RCC 7860 (cell line): ENCODE measurements at places on chromosomes 2 and 18.

DNA sequence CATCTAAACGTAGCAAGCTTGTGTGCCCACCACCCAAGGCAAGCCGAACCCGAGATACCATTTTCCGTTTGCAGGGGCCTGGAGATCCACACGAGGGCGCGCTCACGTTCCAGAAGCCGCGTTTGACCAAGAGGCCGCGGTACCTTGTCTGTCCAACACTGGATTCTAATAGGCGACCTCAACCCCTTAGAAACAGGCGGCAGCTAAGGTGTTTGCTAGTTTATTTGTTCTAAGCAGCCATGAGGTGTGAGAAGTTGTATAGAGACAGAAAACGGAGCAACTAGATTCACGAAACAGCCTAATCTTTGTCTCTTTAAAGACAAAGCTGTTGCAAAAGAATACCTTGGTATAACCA, 4.2 kb downstream of the HOXD11 start:
- DNase-seq = no peak

DNA sequence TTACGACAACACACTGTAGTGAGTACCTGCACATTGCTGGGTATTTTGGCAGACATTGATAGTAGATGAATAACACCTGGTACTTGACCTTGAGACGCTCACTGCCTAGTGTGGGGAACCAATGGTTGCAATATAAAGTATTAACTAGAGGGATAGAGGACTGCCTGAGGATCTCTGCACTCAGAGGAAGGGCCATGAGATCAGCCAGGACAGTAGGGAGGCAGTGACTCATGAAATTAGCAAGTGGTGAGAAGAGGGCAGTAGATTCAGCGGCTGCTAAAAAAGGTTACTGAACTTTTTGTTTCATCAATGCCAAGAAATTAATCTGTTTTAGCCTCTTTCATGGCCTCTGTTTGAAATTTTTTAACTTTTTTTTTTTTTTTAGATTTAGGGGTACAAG, 250.8 kb upstream of the TCF4 start:
- DNase-seq = peak; percentile 77

DNA sequence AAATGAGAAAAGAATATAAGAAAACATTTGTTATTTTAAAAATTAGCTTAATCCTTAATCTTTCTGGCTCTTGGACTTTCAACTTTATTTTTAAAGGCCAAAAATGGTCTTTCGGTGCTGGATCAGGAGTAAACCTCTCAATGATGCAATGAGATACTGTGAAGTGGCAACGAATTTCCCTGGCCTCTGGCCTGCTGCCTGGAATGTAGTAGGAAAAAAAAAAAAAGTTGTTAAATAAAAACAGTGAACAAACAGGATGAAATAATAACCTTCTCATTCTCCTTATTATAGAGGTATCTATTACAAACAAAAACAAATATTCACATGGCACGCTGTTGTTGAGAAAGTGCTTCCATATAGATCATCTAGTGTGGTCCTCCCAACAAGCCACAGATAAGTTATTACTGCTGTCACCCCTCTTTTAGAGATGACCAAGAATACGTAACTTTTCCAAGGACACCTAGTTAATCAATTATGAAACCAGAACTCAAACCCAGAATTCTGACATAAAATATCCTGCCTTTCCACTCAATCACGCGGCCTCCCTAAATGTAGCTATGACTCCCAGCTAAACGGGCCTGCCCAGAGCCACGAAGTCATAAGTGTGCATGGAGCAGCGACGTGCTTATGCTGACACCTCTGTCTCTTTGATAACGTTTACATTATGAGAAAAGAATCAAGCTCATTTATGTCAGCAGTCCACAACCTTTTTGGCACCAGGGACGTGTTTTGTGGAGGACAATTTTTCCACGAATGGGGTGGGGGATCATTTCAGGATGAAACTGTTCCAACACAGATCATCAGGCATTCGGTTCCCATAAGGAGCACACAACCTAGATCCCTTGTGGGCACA, 170.9 kb downstream of the BCL2 start:
- no peak for DNase-seq

DNA sequence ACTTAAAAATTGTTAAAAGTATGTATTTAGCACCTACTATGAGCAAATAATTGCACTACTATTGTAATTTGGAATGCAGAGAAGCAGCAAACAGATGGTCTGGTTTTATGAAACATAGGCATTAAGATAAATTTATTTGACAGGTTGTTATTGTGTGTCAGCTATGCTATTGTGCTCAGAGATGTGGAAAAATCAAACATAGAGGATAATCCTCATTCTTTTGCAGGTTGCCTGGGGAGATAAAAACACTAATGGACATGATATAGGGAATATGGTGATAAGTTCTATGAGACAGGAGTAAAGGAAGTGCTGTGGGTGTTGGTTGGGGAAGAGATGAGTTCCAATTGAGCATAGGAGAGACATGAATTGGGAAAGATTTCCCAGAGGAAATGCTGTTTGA, 71.3 kb downstream of the PPP1R1C start:
- DNase-seq = no peak

- DNase-seq = no peak
Observed at GRCh38 chr2:32108111-32108510, 44.8 kb downstream of the SPAST start.

- DNase-seq = no peak
Observed at GRCh38 chr18:11866764-11867163, 15.6 kb downstream of the CHMP1B start.

GRCh38 chr2:169452080-169452479, 27.2 kb upstream of the BBS5 start:
- no peak for DNase-seq

GRCh38 chr2:120765678-120766469, 30.2 kb downstream of the GLI2 start:
- DNase-seq = no peak

DNA sequence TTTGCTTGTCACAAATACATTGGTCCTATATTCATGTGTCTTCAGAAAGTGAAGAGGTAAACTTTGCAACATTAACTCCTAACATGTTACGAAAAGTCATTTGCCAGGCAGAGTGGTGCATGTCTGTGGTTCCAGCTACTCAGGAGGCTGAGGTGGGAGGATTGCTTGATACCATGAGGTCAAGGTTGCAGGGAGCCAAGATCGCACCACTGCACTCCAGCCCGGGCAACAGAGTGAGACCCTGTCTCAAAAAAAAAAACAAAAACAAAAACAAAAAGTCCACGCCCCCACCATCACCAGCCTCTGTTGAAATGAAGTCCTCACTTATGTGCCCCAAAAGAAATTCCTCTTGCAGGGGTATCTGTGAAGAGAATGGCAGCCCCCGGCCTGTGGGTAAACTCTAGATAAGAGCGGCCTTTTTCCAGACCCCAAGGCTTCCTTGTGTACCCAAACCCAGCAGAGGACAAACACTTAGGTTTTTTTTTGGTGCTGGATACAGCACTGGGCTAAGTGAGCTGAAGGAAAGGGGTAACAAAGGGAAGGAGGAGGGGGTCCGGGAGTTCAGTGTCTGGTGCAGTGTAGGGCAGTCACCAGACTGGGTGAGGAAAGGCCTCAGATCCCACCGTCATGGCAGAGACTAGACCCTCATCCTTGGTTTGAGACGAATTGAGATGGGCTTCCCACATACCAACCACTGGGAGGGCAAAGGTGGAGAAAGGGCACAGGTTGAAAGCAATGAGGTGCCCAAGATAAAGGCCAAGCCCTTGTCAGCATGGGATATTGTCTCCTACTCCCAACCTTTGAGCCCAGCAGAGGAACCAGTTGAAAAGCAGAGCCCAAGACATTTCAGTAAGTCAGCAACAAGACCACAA, 19.2 kb downstream of the HSPD1 start:
- DNase-seq = no peak

DNA sequence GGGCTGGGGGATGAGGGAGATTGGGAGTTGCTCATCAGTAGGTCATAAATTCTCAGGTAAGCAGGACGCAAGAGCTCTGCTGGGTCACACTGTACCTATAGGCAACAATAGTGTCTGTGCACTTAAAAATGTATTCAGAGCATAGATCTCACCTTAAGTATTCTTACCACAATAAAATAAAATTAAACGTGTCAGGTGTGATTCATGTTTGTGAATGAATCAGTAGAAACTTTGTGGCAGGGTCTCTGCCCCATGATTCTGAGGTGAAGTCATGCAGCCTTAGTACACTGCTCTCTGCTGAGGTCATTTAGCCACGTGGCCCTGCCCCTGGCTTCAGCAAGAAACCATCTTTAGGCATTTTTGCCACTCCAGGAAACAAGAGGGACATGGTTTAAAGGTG, 253.8 kb downstream of the FBXO15 start:
- no peak for DNase-seq

DNA sequence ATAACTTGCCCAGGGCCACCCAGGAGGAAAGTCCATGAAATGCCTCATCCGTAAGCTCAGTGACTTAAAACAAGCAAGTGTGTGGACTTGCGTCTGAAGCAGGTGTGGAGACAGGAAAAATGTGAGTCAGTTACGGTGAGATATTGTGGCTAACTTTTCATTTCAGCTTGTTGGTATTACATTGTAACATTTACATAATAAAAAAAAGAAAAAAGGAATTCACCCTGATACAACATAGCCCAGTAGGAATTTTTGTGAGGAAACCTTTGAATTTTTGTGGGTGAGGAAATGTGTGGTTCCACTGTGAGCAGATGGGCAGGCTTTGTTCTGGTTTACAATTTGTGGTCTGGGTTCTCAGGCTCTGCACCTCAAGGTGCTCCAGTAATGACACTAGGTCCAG, 33.7 kb upstream of the LYPD6B start:
- no peak for DNase-seq

- no peak for DNase-seq
Observed at GRCh38 chr2:25473131-25473530, 131.4 kb upstream of the DNMT3A start.

DNA sequence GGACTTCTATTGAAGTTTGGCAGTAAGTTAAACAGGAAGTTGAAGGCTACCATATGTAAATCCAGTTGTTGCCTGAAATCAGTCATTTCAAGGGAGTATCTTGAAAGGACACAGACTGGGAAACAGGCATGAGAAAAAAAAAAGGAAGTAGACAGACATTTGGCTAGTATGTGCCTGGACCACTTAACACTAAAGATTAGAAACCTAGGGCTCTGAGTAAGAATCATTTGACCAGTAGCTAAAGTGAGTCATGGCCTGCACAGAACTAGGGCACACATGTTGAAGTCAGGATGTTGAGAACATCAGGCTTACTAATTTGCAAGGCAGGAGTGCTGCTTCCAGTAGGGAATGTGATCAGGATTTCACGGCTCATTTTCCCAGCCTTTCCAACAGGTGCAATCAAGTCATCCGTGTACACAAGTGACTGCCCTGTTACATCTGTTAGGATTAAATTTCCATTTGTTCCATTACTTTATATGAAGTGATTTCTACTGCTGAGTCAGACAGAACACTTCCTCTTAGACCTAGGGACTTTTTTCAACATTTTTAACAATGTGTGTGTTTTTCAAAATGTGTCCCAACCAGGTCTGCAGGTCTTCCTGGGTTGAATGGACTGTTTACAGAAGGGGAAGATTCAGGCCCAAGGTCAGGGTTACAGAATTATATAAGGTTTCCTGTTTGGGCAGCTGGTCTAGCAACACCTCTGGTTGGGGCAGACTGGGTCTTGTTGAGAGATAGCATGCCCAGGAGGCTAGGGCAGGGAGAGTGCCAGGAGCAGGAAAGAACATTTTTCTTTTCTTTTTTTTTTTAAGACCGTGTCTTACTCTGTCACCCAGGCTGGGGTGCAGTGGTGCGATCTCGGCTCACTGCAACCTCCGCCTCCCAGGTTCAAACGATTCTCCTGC, 145.6 kb downstream of the TGIF1 start:
- DNase-seq = peak; percentile 96

- peak; percentile 27 for DNase-seq
Observed at GRCh38 chr2:215749092-215749957, 264.0 kb downstream of the MREG start.

GRCh38 chr18:48944634-48945033, 6.1 kb downstream of the SMAD7 start:
- DNase-seq = peak; percentile 43

GRCh38 chr2:58852243-58852642, 611.1 kb upstream of the FANCL start:
- no peak for DNase-seq

GRCh38 chr2:38268001-38268400, 109.1 kb downstream of the ATL2 start:
- no peak for DNase-seq

- DNase-seq = no peak
Observed at GRCh38 chr18:49678440-49678839, 116.6 kb downstream of the LIPG start.

DNA sequence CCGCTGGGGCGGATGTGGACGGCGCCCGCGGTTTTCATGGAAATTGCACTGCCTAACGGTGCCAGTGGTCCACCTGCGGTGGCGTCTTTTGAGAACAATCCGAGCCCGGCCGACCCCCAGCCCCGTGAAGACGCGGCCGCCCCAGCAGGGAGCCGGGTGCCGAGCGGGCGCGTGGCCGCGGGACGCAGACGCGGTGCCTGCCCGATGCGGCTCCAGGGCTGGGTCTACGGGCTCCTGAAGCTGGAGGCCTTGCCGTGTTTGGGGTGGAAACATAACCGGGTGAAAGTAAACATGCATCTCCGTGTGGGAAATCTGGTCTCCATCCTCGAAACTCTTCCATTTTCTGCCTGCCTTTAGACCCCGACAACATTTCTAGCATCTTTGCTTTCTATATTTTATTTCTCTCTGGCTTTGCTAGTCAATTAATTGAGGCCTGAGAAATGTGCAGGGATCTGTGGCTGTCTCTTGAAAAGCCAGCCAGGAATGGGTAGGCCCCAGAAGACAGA, 572 bp downstream of the INPP4A start:
- no peak for DNase-seq

- DNase-seq = no peak
Observed at GRCh38 chr18:45670281-45670962, 53.6 kb upstream of the SLC14A1 start.

DNA sequence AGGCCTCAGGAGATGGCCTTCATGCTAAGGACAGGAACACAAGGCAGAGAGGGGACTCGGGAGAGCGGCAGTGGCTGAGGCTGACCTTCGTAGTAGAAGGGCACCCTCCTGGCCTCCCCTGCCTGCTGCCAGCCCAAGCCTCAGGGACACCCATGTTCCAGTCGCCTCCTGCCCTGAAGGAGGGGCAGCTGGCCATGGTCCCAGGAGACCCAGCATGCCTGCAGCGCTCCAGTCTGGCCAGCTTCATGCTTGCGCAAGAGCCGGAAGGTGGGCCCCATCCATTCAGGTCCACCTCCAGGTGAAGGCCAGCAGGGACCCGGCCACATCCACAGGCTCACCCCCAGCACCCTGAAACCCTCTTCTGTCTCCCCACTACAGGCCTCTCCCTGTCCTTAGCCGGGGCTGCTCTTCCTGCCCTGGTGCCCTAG, 35.0 kb downstream of the BIN1 start:
- DNase-seq = no peak
